WTC11 (cell line): ENCODE measurements at places on chromosomes 7 and 10.
A peak's percentile ranks its signal among the peaks of the same experiment; 100 is the strongest.

DNA sequence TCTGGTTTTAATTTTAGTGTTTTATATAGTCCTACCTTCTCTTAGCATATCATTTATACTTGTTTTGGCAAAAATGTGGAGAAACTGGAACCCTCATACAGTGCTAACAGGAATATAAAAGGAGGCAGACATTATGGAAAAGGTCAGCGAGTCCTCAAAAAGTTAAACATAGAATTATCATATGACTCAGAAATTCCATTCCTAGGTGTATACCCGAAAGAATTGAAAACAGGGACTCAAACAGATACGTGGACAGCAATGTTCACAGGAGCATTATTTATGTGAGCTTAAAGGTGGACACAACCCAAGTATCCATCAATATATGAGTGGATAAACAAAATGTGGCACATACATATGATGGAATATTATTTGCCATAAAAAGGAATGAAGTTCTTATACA is 51.5 kb downstream of the VAX1 start:
- DNase-seq = no peak

DNA sequence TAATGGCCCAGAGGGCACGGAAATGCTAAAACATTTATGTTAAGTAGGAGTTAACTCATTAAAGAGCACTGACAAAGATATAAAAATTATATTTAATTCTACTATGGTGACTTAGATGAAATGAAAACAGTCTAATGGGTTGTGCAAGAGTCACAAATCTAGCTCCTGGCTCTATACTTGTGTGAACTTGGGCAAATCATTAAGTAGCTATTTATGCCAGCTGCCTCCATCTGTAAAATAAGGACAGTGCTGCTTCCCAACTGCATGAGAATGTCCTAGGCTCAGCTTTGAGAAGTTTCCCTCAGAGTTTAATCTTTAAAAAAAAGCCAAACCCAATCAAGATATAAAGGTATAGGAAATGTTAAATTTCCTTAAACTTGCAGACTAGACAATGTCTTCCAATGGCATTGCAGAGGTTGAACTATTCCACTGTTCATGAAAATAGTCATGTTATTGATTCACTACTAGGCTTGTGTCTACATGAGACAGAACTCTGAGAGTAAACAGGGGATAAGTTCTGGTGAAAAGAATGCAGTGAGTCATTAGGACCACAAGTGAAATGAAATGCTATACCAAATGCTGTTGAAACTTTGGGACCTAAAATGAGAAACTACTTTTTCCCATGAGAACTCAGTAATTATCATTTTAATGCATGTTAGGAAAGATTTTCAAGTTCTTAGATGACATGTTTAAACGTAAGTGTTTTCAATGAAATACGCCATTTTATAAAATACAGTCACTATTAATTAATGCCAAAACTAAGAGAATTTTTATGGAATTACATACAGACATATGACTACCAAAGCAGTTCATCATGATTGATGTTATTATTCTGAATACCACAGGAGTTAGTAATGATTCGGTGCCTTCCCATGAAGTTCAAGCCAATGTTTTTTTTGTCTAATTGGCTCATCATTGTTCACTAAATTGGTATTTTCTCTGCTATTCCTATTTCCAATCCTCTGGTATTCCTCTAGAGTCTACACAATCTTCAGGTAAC is 84.2 kb downstream of the CDK6 start:
- DNase-seq = no peak

DNA sequence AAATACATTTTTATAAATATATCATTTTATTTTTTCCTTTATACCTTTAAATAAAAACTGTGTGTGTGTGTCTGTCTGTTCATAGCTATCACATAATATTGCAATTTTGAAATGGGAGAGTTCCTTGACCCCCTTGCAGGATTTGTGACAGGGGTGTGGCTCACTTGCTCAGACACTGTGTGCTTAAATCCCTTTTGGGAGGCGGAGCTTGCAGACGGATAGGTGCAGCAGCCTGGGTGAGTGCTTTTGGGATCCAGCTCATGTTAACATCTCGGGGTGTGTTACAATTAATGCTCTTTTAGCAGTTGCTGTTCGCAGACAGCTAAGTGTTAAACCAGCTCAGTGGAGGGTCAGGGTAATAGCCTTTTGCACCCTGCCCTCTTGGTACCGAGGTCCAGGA is 459.8 kb downstream of the IPMK start:
- no peak for DNase-seq

- DNase-seq = no peak
Measured at GRCh38 chr7:54179321-54180029, 362.7 kb upstream of the VSTM2A start.

- no peak for DNase-seq
Measured at GRCh38 chr10:102220612-102221011, 5.5 kb upstream of the ELOVL3 start.

GRCh38 chr10:77500754-77501151 is 136.9 kb downstream of the KCNMA1 start:
- DNase-seq = no peak

- no peak for DNase-seq
Measured at GRCh38 chr7:99290980-99291607, 18.5 kb downstream of the MYH16 start.

- no peak for DNase-seq
Measured at GRCh38 chr7:96059075-96059474, 262.8 kb downstream of the SLC25A13 start.

DNA sequence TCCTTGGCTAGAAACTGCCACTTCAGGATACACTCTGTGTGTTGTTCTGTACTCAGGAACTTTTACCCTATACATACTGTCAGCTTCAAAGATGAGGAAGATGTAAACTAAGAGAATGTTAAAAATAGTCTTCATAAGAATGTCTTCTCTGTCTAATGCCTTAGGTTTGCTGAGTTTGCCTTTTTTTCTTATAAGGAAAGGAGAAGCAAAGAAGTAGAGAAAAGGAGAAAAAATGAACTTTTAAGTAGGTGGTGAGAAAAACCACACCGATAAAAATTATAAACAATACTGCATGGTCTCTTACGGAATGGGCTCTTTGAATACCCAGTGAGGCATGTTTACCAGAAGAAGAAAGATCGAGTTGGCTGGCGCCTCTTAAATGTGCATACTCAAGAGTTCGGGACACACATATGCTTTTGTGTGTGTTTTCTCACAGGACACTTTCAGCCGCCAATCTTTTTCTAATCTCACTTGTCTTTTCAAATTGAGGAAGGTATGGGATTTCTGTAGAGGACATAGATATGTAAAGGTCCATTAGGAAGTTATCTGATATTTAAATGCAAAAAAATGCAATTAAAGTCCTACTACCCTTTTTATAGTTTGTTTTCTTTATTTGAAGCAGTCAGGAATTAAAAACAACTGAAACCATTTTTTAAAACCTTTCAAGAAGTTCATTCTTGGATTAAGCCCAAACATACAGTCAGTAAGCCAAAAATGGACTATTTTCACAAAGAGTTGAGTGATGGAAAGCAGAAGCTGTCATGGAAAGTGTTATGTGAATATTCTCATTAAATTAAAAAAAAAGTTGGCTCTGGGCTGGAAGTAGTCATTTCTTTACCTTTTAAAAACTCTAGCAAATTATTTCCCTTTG is 100.6 kb upstream of the MDFIC start:
- DNase-seq = no peak

- no peak for DNase-seq
Measured at GRCh38 chr10:91190876-91191583, 29.4 kb upstream of the PCGF5 start.

DNA sequence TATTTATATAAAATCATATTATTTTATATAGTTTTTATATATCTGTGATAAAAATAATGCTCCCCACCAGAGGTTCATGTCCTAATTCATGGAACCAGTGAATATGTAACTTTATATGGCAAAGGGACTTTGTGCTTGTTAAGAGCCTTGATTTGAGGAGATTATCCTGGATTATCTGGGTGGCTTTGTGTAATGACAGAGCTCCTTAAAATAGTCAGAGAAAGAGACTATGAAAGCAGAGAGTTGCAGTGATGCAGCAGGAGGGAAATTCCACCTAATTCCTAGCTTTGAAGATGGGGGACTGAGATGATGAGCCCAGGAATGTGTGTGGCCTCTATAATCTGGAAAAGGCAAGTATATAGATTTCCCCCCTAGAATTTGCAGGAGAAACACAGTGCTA is 1034.2 kb upstream of the C7orf33 start:
- DNase-seq = no peak

GRCh38 chr7:146892151-146892550 is 775.5 kb downstream of the CNTNAP2 start:
- no peak for DNase-seq

- no peak for DNase-seq
Measured at GRCh38 chr10:112855134-112855533, 94.9 kb upstream of the TCF7L2 start.

- no peak for DNase-seq
Measured at GRCh38 chr7:131897016-131897789, 340.8 kb upstream of the PODXL start.

DNA sequence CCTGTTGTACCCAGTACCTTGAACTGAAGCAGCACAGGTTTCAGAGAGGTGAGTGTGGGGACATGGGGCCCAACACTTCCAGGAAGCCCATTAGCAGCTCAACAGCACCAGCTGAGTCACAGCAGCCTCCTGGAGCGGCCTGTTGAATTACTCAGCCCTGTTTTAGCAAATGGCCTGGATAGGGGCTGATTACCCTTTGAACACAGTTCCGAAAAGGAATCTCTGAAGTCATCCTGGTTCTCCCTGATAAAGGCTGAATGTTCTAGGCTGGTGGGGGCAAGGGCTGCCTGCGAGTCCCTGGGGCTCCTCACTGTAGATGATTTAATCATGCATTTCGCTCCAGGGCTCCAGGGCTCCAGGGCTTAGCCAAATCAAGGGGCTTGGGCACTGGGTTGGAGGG is 287.5 kb downstream of the GRID1 start:
- no peak for DNase-seq

- DNase-seq = no peak
Measured at GRCh38 chr7:80135309-80136104, 876 bp downstream of the GNAI1 start.

GRCh38 chr10:85318809-85319807 is 990.7 kb downstream of the CCSER2 start:
- DNase-seq = no peak

- DNase-seq = no peak
Measured at GRCh38 chr7:144885478-144885877, 49.6 kb upstream of the TPK1 start.

DNA sequence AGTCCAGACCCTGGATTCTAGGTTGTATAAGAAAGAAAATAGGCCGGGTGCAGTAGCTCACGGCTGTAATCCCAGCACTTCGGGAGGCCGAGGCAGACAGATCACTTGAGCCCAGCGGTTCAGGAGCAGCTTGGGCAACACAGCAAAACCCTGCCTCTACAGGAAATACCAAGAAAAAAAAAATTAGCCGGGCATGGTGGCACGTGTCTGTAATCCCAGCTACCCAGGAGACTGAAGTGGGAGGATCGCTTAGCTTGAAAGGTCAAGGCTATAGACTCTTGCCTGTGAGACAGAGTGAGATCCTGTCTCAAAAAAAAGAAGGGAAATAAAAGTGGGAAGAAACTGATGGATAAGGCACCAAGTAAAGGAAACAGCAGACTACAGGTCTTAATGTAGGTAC is 287.9 kb upstream of the KLF14 start:
- DNase-seq = no peak

DNA sequence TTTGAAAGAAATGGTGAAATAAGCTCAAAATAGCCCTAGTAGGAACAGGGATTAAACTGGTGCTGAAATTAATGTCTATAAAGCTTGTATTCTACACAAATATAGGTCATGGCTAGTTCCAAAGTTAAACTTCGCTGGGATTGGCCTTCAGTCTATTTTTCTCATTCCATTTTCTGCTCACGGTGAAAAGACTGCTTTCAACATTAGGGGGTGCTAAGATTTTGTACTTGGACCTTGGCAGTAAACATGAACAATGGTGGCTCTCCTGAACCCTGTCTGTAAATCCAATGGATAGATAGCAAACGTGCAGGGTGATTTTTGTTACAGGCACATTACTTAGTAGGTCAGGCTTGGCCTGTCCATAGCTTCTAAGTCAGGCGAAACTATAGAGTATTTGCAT is 36.0 kb upstream of the RSU1 start:
- DNase-seq = no peak

GRCh38 chr7:125857606-125858005 is 928.0 kb upstream of the POT1 start:
- DNase-seq = no peak

- no peak for DNase-seq
Measured at GRCh38 chr7:99209781-99210180, 1.9 kb upstream of the KPNA7 start.

DNA sequence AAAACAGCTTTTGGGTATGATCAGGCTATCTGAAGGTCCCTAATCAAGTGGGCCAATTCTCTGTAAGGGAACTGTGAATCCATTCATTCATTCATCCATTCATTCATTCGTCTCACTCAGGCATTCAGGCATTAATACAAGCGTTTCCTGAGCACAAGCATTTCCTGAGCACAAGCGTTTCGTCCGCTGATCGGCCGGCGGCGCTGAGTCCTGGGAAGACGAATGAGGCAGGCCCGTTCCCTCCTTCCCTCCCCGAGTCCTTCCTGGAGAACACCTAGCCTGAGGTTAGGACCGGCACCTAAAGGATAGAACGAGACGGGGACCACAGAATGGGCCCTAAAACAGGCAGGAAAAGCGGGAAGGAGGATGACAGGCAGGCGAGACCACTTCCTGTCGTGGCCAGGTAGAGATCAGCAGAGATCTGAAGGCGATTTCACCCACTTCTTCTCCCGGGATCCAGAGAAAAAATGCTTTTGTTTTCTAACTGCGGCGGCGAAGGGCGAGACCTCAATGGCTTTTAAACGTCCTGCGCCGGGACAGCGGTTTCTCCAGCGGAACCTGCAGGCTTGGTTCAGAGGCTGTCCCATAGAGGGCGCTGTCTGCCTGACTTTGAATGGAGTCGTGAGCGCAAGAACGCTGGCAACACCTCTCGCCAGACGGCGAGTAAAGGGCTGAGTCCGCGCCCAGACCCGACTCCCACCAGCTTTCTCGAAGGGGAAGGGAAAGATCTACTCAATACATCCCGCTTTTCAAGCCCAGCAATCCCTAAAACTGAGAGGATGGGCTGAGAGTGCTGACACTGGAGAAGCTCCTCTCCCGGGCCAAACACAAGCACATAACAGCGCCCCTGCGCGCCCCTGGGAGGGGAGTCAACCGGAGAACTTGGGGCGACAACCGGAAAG is 2.9 kb upstream of the HMX3 start:
- peak; percentile 96 for DNase-seq
